ENCODE measurements at places on chromosomes 3 and 15.
A peak's percentile ranks its signal among the peaks of the same experiment; 100 is the strongest.

- DNase-seq, result no peak
Observed at GRCh38 chr3:120568598-120568997, 27.5 kb upstream of the NDUFB4 start.

GRCh38 chr3:182967218-182968204, 12.8 kb downstream of the DCUN1D1 start:
- no peak for DNase-seq

DNA sequence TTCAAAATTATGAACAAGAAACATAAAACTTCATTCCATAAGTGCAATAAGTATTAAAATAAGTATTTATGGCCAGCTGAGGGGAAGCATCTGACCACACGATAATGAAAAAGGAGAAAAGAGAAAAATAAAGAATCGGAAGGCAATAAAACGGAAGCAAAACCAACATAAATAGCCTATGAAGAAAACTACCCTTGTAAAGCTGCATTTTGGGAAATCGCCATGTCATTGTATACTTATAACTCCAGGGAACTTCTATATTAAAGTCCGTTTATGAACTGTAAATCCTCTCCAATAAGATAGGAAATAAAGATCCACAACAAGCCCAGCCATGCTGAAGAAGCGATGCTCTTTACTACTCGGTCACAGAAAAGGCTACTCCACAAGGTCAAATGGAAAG, 47.7 kb downstream of the MORC1 start:
- no peak for DNase-seq

GRCh38 chr15:65323071-65323511, 18.6 kb downstream of the RNU5B-1 start:
- no peak for DNase-seq

GRCh38 chr3:110928016-110928662, 143.5 kb upstream of the NECTIN3 start:
- no peak for DNase-seq

DNA sequence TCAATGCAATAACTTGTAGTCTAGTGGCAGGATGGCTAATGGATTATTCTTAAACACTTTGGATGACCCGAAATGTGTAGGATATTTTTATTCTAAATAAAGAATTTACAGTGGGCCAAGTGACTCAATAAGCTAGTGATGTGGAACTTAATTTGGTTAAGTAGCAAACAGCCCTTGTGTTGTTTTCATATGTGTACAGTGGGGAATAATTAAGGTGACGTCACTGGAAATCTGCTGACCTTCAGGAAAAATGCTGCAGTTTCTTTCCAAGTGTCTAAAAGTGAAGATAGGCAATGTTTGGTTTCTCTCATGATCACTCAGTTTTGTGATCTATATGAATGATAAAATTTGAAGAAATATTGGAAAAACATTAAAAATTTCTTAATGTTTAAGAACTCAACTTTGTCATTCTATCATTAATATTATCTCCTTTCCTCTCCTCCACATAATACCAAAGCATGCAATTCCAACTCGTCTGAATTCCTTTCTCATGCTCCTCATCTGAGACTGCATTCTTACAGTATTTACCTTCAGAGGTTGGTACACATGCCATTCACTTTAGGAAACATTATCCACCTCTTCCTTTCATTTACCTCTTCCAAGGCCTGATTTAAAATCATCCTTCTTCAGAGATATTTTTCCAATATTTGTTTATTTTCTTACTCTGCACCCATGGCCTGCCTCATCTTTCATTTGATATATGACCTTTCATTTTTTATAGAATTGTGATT, 414.6 kb upstream of the ARPP21 start:
- no peak for DNase-seq

DNA sequence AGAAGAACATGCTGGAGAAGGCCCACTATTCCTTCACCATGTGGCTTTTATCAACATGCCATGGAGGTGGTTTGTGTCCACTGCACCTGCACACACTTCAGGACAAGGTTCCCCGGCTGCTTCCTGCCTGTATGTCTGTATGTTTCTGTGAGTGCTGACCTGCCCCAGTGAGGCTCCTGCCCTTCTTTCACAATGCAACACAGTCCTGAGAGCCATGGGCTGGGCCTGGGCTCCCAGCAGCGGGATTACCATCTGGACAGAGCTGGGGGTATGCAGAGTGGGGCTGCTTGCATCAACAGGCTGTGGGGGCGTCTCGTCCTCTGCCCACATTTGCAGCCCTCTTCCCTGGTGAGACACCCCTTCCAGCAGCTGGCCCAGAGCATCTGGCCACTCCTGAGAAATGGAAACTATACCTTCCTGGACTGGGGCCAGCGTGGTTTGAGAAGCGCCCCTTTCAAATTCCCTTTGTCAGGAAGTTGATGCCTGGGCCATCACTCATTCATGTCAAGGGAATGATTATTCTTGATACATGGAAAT, 29.3 kb upstream of the C15orf39 start:
- no peak for DNase-seq

GRCh38 chr3:115146032-115146417, 1.1 kb downstream of the ZBTB20 start:
- DNase-seq, result peak; percentile 46

- DNase-seq, result no peak
Observed at GRCh38 chr15:101568309-101568708, 78.8 kb upstream of the PCSK6 start.

DNA sequence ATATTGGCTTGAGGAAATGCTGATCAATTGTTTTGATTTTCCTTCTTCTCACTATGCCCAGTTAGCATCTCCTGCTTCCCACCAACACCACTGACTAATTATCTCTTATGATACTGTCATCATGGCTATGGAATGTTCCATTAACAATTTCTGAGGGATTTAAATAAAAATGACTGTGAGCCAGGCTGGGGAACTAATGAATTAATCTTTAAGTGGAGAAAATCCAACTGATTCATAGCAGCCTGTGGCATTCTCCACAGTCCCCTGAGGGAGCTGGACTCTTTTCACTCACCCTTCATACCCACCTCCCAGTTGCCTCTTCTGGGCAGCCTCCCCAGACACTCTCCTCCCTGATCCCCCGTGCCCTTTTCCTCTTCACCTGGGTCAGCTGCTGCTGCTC, 353.6 kb downstream of the CLSTN2 start:
- DNase-seq, result no peak

GRCh38 chr3:141151439-141151838, 80.2 kb upstream of the PXYLP1 start:
- no peak for DNase-seq

- DNase-seq, result no peak
Observed at GRCh38 chr15:100220058-100220768, 121.6 kb downstream of the ADAMTS17 start.

DNA sequence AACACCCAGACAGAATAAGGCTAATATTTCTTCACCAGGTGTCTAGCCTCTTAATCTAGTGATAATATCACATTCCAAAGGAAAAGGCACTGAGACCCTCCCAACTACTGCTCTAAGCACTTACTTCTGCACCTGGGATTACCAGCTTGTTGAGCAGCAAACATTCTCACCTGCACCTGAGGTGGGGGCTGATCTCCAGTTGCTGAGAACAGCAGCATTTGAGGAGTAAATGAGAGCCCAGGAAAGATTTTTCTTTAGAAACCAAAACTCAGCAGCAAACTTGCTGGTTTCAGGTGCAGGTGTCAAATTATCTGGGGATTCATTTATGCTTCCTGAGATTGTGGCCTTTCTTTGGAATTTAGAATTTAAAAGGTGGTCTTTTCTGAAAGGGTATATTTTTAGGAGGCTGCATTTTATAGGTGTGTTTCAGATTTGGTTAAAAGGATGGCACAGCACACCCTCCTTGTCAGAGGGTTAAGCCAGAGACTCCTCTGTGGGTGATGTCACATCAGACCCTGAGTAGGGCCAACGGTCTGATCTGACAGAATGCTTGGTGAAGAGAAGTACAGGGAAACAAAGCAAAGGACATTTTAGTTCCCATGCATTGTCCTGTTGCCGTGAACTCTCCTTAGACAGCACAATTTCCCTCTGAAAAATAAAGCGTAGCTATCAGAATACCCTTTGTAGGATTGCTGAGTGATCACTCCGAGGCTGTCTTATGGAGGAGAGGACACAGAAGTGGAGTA, 411.0 kb upstream of the ATP11B start:
- DNase-seq, result no peak

- no peak for DNase-seq
Observed at GRCh38 chr15:27872355-27872754, 226.8 kb downstream of the OCA2 start.

GRCh38 chr15:33322091-33322490, 11.3 kb downstream of the RYR3 start:
- no peak for DNase-seq

DNA sequence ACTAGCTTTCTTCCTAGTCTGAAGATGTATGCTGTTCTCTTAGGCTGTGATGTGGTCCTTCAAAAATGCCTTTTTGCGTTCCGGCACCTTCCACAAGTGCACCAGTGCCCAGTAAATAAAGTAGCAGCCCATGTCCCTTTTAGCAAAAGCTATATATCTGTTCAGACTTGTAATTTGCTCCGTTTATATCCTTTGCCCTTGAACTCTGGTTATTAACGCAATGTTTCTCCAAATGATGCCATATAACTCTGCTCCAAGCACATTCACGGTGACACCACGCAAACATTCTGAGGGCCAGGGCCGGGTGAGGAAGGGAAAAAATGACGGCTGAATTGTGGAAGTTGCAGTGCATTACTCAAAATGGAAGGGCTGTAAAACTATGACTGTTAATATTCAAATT, 1001.1 kb upstream of the NR2F2 start:
- DNase-seq, result no peak

GRCh38 chr3:169297214-169297613, 366.3 kb downstream of the MECOM start:
- DNase-seq, result no peak

DNA sequence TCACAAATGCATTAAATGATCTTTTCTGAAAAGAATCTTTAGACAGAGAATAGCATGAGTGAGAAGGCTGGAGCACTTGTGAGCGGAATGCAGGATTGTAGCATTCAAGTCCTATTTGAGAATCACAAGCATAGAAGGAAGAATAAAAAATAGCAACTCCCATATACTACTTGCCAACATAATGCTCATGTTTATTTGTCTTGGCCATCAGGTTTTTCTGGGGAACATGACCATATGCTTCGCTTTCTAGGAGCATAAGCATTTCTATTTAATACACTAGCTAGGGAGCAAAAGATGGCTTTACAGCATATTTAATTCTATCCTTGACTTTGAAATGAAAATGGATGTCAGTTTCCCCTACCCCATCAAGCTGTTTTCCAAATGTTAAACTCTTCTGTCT, 170.3 kb upstream of the MITF start:
- no peak for DNase-seq

- no peak for DNase-seq
Observed at GRCh38 chr3:110521019-110521418, 550.6 kb upstream of the NECTIN3 start.

- no peak for DNase-seq
Observed at GRCh38 chr3:127620637-127621375, 8.2 kb upstream of the PODXL2 start.

DNA sequence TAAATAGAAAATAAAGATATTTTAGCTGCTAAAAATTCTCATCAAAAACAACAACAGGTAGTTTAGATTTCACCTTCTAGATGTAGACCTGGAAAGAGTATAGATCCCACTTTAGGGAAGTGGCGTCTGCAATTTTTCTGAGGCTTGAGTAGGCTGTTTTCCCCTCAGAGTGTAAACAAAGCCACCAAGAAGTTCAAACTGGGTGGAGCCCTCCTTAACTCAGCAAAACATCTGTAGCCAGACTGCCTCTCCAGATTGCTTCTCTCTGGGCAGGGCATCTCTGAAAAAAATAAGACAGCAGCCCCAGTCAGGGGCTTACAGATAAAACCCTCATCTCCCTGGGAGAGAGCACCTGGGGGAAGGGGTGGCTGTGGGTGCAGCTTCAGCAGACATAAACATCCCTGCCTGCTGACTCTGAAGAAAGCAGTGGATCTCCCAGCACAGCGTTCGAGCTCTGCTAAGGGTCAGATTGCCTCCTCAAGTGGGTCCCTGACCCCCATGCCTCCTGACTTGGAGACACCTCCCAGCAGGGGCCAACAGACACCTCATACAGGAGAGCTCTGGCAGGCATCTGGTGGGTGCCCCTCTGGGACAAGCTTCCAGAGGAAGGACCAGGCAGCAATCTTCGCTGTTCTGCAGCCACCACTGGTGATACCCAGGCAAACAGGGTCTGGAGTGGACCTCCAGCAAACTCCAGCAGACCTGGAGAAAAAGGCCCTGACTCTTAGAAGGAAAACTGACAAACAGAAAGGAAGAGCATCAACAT, 259.6 kb downstream of the STXBP5L start:
- no peak for DNase-seq

- DNase-seq, result no peak
Observed at GRCh38 chr3:156606729-156607128, 51.8 kb upstream of the SSR3 start.

GRCh38 chr15:89399238-89400115, 64.9 kb upstream of the POLG start:
- peak; percentile 56 for DNase-seq

DNA sequence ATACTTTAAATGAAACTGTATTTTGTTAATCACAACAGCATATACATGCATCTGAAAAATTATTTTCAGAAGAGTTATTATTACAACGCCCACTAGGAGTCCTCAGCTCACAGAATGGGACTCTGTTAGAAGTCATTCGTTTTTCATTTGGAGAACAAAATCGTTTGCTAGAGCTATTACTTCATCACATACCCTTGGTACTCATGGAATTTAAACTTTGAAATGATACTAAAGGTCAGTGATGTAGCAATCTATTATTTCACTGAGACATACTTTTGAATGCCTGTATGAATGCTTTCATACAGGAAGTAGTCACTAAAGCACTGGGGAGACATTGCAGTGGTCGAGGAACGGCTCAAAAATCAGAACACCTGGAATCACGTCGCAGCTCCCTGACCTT, 198.1 kb downstream of the MBNL1 start:
- DNase-seq, result no peak

GRCh38 chr3:114550165-114550564, 256.3 kb downstream of the TIGIT start:
- DNase-seq, result no peak

- no peak for DNase-seq
Observed at GRCh38 chr3:132247211-132247610, 70.0 kb upstream of the ACP3 start.

GRCh38 chr3:196227121-196227561, 10.8 kb downstream of the SLC51A start:
- DNase-seq, result no peak

- DNase-seq, result no peak
Observed at GRCh38 chr3:31945738-31946052, 35.4 kb downstream of the OSBPL10 start.

DNA sequence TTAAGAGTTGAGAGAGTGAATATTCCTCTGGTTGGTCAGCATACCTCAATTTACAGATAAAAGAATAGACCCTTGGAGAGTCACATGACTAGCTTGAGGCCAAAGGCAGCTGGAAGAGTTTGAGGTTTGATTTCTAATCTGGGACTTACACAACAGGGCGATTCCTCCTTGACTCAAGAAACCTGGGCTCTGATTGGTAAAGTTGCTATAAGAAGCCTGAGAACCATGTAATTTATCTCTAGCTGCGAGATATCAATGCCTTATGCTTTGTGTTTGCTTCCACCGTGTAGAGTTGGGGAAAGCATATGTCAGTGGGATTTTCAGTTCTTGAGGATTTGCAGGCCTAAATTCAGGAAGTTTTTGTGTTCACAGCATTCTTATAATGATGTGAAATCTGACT, 206.0 kb downstream of the KLHL25 start:
- no peak for DNase-seq

- no peak for DNase-seq
Observed at GRCh38 chr3:188486126-188486525, 332.2 kb downstream of the LPP start.

GRCh38 chr3:115420086-115420485, 203.2 kb upstream of the GAP43 start:
- no peak for DNase-seq
